Nucleus accumbens (tissue), 56 donors: ENCODE measurements at places on chromosomes 1 and 21.

GRCh38 chr1:26838474-26839338 is 12.2 kb downstream of the ZDHHC18 start:
- no peak for DNase-seq

- DNase-seq = no peak
Observed at GRCh38 chr1:69441496-69441895, 126.2 kb upstream of the LRRC7 start.

DNA sequence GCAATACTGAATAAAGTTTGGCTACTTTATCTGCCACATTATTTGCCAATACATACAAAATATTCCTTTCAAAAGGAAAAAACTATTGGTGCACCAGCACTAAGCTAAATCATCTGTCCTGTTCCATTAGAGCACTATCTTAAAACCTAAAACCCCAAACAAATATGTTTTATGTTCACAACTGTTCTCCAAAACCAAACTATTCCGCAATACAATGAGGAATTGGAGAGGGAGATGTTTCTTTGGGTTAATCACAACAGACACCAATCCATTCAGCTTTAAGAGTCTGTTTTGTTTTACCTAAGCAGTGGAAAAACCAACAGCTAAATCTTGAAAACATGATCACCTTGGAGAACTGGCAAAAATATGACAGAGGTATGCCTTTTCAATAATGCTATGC is 85.1 kb downstream of the ZNF644 start:
- DNase-seq = no peak

GRCh38 chr1:36977731-36978406 is 56.4 kb downstream of the GRIK3 start:
- DNase-seq = no peak

DNA sequence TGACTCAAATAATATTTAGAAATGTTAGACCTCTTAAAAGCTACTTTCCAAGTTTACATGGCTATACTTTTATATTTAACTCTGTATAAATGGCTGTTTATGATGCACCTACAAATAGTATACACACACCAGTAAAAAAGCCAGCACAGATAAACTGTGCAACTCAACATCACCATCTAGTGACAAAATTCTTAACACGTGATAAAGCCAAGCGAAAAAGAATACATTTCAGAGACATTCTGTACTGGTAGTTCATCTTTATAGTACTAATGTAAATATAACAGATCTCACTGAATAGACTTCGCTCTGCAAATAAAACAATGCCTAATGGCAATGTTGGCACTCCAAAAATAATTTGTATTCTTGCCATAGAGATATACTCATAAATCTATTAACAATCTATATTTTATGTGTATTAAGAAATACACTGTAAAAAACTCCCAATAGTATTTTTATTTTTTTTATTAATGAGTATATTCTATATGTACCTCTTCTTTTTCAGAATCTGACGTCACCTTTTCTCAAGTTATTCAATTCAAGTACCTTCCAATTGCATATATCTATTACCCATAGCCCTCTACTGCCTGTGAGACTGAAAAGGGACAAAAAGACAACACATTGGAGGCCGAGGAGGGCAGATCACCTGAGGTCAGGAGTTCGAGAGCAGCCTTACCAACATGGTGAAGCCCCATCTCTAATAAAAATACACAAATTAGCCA is 100.2 kb downstream of the DPYD start:
- DNase-seq = no peak

DNA sequence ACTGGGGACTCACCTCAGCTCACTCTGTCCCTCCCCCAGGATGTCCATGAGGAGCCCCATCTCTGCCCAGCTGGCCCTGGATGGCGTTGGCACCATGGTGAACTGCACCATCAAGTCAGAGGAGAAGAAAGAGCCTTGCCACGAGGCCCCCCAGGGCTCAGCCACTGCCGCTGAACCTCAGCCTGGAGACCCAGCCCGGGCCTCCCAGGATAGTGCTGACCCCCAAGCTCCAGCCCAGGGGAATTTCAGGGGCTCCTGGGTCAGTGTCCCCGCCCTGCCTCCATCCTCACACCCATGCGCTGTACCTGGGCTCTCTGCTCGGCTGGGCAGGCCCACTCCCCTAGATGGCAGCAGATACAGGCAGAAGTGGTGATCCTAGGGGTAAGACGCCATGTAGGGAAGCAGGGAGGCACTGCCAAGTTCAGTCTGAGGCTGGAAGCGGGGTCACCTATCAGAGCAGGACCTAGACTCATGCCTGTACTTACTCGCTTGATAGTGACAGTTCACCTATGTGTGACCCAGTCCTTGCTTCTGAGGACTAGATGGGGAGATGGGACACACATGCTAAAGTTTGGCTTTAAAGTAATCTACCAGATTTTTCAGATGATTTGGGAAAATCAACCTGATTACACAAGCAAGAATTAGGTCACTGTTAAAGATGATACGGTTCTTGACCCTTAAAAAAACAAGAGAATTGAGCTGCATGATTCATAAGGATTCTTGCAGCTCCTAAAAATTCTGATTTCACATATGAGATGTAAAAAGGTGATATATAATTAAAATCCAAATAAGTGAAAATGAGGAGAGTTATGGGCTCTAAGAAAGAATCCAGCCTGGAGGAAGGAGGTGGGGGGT is 38.7 kb downstream of the ETNK2 start:
- DNase-seq = no peak

GRCh38 chr1:7827126-7827955 is 25.5 kb downstream of the UTS2 start:
- no peak for DNase-seq

GRCh38 chr1:178724728-178725465 is at the start of gene RALGPS2:
Gene RALGPS2 (plus strand): TSS chr1:178725244. CDS start chr1:178776765, 51,521 bp downstream.
- DNase-seq = peak; percentile 76

DNA sequence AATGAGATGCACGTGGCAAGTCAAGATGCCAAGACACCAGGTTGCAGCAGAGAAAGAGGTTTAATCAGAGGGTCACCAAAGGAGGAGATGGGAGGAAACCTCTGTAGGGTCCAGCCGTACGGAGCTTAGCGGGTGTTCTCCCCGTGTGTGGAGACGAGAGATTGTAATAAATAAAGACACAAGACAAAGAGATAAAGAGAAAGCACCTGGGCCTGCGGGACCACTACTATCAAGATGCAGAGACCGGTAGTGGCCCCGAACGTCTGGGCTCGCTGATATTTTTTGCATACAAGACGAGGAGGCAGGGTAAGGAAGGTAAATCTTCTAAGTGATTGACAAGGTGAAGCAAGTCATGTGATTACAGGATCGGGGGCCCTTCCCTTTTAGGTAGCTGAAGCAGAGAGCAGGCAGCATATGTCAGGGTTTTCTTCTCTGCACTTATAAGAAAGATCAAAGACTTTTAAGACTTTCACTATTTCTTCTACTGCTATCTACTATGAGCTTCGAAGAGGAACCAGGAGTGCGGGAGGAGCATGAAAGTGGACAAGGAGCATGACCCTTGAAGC is 41.2 kb upstream of the TDRD10 start:
- DNase-seq = no peak

GRCh38 chr21:29718081-29718815 is 221.5 kb downstream of the GRIK1 start:
- DNase-seq = no peak

- no peak for DNase-seq
Observed at GRCh38 chr1:201731592-201731991, 97.4 kb upstream of the IPO9 start.

GRCh38 chr1:30681782-30682181 is 41.6 kb downstream of the MATN1 start:
- no peak for DNase-seq
